GM13976 (cell line): ENCODE measurements at places on chromosomes 3 and 15.

DNA sequence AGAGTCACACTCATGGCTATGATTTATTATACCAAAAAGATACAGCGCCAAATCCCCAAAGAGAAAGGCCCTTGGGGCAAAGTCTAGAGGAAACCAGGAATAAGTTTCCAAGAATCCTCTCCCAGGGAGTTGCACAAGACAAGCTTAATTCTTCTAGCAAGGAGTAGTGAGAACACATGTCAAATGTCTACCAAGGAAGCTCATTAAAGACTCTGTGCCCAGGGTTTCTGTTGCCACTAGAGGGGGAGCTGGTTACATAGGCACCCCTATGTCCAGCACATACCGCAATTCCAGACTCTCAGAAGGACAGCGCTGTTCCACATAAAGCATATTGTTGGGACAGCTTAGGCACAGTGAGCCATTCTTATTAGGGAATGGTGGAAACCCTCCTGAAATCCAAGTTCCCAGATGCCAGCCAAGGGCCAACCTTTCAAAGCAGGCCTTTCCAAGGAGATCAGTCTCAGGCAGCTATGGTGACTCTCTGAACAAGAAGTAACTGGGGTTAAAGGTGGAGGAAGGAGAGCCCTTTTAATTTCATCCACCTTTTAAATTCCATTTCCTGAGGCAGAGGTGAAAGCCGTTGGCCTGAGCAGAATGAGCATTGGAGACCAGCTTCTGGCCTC, 194.2 kb downstream of the UACA start:
- no peak for DNase-seq

- no peak for DNase-seq
Observed at GRCh38 chr3:190710723-190711122, 151.8 kb downstream of the GMNC start.

- no peak for DNase-seq
Observed at GRCh38 chr3:113055201-113055600, 64.4 kb downstream of the GTPBP8 start.

- no peak for DNase-seq
Observed at GRCh38 chr3:38493031-38493430, 3.1 kb upstream of the EXOG start.

DNA sequence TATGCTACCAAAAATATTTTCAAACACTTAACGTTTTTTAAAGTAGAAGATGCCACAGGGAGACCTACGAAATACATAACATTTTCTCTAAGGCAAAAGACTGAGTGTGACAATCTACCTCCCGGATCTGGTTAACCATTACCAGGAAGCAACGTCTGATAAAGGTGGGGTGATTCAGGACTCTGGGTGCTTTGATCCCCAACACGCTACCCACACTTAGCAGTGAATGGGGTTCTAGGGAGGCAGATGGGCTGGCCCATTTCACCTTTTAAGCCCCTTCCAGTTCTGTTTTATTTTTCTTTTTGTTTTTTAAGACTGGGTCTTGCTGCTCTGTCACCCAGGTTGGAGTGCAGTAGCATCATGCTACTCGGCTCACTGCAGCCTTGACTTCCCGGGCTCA, 39.5 kb downstream of the EIF4E3 start:
- DNase-seq = no peak

- DNase-seq = no peak
Observed at GRCh38 chr3:48297111-48297810, 36.2 kb downstream of the SPINK8 start.

GRCh38 chr15:100902436-100903167, 16.6 kb upstream of the LRRK1 start:
- DNase-seq = peak; percentile 21

- DNase-seq = no peak
Observed at GRCh38 chr15:90407871-90408317, 19.9 kb downstream of the IQGAP1 start.

DNA sequence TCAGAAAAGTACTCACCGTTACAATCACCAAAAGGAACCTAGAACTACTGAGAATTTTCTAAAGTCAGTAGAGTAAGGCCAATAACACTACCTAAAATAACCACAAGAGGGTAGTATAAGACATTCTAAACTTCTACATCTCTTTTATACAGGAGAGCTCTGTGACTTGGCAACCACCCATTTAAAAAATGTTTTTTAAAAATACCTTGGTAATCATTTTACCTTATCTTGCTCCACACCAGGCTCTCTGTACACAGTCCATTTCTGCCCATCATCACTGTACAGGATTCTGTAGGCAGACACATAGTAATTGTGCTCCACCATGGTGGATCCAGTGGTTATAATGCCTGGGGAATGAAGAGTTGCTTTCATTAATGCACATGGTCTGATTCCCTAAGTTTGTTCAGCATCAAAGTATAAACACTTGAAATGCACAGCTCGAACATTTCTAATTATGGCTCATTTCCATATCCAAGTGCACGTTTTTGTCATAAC, 54.5 kb downstream of the ST3GAL6 start:
- peak; percentile 46 for DNase-seq

DNA sequence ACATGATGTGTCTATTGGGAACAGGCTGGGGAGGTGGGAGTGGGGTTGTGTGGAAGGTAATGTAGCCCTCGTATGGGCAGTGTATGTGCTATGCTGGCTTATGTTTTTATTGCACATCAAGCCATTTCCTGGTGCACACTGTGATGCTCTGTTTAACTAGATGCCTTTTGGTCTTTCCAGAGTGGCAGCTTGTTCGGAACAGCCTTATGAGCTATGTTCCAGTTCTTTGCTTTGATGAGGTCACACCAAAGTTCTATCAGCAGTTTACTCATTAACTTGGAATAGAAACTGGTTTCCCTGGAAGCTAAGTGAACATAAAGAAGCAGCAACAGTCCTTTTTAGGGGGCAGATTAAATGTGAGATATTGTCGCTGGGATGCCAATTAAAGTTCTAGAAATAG, 133.9 kb downstream of the DIPK2A start:
- DNase-seq = no peak

- DNase-seq = no peak
Observed at GRCh38 chr15:77016321-77016695, 21.4 kb downstream of the PSTPIP1 start.

DNA sequence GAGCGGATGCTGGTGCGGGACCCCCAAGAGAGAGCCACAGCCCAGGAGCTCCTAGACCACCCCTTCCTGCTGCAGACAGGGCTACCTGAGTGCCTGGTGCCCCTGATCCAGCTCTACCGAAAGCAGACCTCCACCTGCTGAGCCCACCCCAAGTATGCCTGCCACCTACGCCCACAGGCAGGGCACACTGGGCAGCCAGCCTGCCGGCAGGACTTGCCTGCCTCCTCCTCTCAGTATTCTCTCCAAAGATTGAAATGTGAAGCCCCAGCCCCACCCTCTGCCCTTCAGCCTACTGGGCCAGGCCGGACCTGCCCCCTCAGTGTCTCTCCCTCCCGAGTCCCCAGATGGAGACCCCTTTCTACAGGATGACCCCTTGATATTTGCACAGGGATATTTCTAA, 6.9 kb downstream of the ANKRD63 start:
- DNase-seq = no peak

- DNase-seq = no peak
Observed at GRCh38 chr3:30631243-30631904, 25.0 kb downstream of the TGFBR2 start.

GRCh38 chr15:58065445-58066041, at the start of gene ALDH1A2:
ALDH1A2 (minus strand) TSS chr15:58065711; CDS start chr15:58065650, 61 bp downstream.
- peak; percentile 15 for DNase-seq

GRCh38 chr3:43523454-43524053, 98.3 kb downstream of the ANO10 start:
- DNase-seq = peak; percentile 2

- no peak for DNase-seq
Observed at GRCh38 chr3:172135820-172136219, 96.4 kb downstream of the FNDC3B start.
